Spinal cord (tissue), 10 donors: ENCODE measurements at places on chromosomes 3 and 15.

DNA sequence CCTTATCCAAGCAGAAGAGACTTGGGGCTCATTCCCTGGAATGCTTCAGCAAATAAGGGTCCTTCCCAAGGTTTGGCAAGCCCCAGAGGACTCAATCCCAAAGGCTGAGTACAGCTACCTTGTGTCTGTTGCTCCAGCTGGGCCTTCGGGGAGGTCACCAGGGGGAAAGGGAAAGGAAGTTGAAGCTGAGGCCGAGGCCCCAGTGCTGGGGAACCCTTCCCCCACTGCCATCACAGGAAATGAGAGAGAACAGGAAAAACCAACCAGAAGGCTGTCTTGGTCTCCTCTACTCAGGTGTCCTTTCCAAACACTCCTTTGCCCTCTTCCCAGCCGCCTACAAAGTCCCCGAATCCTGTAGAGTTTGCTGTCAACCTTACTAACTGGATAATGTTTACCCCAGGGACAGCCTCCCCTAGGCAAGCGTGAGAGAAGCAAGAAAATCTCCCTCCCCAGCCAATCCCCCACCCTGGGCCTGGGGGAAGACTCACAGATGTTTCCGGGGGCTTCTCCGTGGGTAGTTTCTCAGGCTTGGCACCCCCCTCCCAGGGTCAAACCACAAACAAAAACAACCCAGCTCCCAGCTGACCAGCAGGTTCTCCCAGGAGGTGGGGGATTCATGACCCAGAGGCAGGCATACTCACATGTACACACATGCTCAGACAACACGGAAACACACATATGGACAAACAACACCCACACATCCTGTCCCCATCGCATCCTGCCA is 5.5 kb downstream of the CSRNP1 start:
- DNase-seq = no peak

GRCh38 chr3:15783361-15783969 is 14.3 kb downstream of the ANKRD28 start:
- no peak for DNase-seq

GRCh38 chr3:126399351-126399735 is 4.6 kb downstream of the CFAP100 start:
- no peak for DNase-seq

DNA sequence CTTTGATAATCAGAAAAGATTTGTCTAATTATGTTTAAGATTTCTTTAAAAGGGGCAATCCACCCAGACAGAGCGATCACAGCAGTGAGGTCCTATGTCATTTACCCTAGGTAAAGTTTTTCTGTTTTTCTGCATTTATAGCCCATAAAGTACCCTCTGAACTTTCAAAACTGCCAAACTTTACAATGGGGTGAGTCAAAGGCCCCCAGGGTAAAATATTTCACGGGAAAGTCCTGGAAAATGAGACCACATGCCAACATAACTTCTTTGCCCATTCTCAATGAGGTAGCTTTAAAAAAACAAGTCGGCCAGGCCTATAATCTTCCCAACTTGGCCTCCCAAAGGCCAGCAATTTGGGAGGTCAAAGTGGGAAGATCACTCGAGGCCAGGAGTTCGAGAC is 53.0 kb downstream of the SUCLG2 start:
- no peak for DNase-seq

GRCh38 chr3:129822241-129822640 is 71.3 kb downstream of the TMCC1 start:
- no peak for DNase-seq

- DNase-seq = no peak
Observed at GRCh38 chr3:61073566-61074165, 177.6 kb downstream of the FHIT start.

GRCh38 chr3:154658000-154658399 is 228.0 kb upstream of the GPR149 start:
- no peak for DNase-seq

- no peak for DNase-seq
Observed at GRCh38 chr15:39285071-39285470, 295.8 kb upstream of the THBS1 start.

GRCh38 chr15:75454471-75455378 is 3.2 kb upstream of the SIN3A start:
- no peak for DNase-seq

GRCh38 chr15:78840661-78841375 is 29.6 kb upstream of the ADAMTS7 start:
- DNase-seq = no peak

- DNase-seq = peak; percentile 31
Observed at GRCh38 chr3:99023590-99024192, 122.2 kb upstream of the DCBLD2 start.

- DNase-seq = no peak
Observed at GRCh38 chr3:167740961-167741587, 5.6 kb downstream of the SERPINI1 start.

- no peak for DNase-seq
Observed at GRCh38 chr15:42549032-42549491, 424 bp downstream of the HAUS2 start.

GRCh38 chr3:196140224-196140623 is 58.3 kb upstream of the TFRC start:
- no peak for DNase-seq

DNA sequence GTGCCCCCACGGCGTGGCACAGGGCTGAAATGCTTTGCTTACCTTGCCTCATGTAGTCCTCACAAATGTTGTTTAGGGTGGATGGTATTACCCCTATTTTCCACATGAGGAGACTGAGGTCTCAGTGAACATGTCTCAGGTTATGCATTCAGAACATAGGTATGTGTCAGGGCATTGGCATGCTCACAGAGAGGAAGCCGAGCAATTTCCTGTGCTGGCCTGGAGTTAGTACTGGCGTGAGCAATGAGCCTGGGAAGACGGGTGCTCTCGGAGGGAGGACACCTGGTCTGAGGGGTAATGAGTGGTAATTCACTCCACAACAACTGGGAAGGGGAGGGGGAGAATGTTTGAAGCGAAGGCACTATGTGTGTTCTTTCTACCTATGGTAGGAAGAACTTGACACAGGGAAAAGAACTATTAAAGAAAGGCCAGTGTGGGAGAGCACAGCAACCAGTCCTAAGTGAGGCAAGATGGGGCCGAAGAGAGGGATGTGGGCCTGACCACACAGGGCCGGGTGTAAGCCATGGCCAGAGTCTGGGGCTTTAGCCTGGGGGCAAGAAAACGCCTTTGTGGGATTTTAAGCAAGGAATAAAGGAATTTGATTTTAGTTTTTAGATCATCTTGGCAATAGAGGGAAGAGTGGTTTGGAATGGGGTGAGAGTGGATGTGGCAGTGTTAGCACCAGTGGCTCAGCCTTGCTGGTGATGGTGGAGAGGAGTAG is 4.9 kb upstream of the FAM131A start:
- no peak for DNase-seq

- DNase-seq = no peak
Observed at GRCh38 chr3:109678600-109678999, 341.3 kb upstream of the DPPA4 start.

DNA sequence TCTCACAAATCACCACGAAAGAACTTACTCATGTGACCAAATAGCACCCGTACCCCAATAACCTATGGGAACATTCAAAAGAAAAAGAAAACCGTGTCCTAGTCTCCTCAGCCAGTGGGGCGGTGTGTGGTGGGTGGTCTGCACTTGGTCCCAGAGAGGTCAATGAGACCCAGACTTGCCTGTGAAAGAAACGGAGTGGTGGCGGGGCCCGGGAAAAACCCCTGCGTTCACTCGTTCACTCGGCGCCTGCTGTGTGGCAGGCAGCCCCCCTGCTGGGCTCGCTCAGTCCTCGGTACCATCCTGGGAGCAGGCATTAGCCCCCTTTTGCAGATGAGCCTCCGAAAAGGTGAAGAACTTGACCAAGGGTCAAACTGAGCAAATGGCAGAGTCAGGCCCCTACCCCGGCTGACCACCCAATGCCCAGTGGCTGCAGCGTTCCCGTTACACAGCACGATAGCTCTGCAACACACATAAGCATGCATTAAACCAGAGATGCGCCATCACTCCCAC is 36.0 kb downstream of the ZDHHC19 start:
- DNase-seq = no peak

DNA sequence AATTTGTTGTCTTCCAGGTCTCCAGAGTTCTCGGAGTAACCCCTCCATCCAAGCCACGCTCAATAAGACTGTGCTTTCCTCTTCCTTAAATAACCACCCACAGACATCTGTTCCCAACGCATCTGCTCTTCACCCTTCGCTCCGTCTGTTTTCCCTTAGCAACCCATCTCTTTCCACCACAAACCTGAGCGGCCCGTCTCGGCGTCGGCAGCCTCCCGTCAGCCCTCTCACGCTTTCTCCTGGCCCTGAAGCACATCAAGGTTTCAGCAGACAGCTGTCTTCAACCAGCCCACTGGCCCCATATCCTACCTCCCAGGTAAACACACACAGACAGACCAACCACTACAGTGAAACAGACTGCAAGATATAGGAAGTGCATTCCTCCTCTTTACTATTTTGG is 87.9 kb upstream of the BLM start:
- DNase-seq = no peak

GRCh38 chr15:48718646-48719045 is 73.1 kb upstream of the FBN1 start:
- no peak for DNase-seq

- no peak for DNase-seq
Observed at GRCh38 chr15:65391732-65392131, 13.9 kb upstream of the IGDCC3 start.

DNA sequence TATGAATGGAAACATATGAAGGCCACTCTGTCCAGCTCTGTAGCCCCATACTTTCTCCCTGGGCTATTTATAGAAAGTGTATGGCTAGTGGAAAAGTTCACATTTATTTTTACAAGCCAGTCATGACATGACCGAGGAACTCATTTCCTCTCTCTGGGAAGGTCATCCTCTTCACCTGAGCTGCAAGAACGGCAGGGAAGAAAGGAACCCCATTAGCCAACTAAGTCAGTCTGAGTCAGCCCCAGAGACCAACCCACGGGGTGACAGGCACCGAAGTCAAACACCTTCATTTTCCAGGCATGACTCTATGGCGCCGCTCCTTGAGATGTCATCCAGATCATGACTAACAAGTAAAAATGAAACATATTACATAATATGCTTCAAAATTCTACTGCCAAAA is 4.8 kb downstream of the PAQR9 start:
- no peak for DNase-seq

- DNase-seq = no peak
Observed at GRCh38 chr3:102390916-102391315, 43.9 kb upstream of the ZPLD1 start.

- DNase-seq = peak; percentile 23
Observed at GRCh38 chr3:130795396-130795795, 48.8 kb upstream of the PIK3R4 start.

DNA sequence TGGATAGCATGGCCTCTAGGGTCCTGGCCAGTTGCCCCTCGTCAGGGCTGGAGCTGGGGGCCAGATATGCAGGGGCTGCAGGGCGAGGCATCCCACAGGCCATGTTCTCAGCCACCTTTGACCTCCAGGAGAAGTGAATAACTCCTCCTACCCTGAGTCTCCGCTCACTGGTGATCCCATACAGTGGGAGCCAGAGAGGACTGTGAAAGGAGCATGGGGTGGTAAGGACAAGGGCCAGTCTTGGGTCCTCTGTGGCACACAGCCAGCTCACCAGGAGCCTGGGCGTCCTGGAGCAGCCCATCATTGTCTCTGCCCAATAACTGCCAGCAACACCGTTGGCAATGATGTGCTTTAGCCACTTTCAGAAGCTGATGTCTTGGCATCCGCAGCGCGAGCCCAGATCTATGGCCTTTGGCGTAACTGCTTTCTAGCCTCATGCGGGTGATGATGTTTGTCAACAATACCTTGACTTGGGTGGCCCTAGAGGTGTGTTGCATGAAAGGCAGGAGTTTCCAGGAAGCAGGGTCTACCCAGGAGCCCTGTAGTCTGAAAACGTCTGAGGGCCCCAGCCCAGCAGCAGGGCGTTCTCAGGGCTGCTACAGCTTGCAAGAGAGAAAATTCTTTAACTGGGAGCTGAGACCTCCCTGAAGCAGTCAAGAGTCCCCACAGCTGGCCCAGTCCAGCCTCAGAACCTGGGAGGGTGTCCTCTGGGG is 61.1 kb upstream of the IQSEC1 start:
- no peak for DNase-seq

DNA sequence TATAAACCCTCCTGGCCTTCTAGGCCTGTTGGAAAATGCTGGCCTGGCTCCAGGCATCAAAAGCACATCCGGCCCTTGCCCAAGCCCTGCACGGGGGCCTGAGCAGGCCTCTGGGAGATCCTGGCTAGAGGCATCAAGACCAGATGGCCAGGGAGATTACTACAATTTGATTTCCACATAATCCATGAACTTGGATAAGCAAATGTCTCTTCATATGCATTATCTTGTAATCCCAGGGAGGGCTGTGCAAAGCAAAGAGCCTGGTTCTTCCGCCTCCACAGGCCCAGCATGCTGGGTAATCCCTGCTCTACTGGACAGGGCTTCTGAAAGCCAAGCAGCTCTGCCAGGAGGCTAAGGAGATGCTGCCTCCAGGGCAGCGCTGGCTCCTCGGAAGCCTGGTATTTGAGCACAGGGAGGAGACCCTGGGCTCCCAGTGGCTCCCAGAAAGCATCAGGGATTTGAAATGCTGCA is 18.2 kb downstream of the MRPL46 start:
- DNase-seq = no peak

DNA sequence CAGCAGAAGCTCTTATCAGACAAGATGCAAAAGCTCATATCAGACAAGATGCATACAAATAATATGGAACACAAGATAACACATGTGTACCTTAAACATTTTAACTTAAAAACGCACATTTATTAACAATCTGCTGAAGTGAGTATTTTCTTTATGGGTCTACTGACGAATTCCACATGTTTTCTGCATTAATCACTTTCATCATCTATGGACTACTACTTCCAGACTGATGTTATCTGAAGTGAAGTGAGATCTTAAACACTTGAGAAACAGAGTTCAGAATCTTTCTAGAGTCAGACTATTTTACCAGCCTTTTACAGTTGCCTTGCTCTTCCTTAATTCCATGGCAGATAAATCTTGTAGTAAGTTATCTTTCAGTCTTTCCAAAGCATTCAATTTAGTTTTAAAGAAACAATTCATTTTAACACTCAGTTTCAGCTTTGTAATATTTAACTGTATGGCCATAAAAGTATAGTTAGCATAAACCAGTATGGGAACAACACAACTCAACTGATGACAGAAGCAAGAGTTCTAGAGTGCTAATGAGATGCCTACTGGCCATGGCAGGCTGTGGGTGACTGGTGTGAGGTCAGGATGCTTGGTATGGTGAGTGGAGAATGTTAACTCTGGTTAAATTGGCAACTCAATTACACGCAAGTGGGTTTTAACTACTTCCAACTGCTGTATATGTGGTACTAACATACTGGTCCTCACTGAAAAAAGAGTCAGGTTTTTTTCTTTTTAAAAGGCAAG is 9.8 kb downstream of the CMTM6 start:
- DNase-seq = no peak

DNA sequence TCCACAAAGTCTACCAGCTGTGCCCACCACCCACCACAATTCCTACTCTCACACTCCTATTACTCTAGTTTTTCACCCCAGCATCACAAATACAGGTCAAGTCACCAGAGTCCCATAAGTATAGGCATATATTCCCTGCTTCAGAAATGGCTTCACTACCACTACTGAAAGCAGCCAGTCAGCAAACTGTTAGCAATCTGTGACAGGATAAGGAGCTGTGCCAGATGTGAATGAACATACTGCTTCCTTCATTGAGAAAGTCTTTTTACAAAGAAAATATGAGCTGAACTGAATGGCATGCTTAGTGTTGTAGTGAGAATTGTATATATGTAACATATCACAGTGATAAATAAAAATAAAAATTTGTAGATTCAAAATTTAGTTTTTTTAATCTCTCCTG is 76.8 kb downstream of the C3orf85 start:
- DNase-seq = no peak

- no peak for DNase-seq
Observed at GRCh38 chr3:191262650-191263049, 63.6 kb downstream of the OSTN start.
